ENCODE measurements at places on chromosomes 2 and 18.

DNA sequence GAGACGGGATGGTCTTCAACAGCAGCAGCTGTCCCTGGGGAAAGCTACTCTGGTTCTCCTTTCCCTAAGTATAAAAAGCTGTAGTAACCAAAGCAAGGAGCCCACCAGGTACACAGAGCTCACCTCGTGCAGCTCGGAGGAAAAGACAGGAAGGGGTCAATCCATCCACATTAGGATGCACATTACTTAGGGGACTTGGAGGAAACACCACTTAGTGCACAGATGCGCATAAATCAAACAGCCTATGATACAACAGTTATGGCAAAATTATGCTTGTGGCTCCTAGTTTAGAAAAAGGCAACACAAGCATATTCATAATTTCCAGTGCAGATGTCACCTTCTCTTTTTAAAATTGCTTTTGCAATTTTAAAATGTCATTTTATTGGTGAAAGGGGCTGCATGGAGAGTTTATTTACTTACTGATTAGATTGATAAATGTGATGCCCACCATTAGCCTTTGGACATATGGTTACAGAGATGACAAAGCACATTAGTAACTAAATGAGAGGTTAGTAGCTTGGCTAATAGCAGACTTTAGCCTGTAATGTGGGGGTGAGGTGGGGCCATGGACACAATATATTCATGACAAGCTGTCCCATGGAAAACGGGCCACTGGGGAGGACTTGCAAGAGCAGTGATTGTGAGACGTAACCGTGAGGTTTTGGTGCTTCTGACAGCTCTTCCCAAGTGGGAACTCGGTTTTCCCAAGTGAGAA lies 199.8 kb downstream of the MYT1L start:
- no peak for DNase-seq

GRCh38 chr2:94956797-94957391 lies 68.6 kb upstream of the MAL start:
- DNase-seq = peak; percentile 63

DNA sequence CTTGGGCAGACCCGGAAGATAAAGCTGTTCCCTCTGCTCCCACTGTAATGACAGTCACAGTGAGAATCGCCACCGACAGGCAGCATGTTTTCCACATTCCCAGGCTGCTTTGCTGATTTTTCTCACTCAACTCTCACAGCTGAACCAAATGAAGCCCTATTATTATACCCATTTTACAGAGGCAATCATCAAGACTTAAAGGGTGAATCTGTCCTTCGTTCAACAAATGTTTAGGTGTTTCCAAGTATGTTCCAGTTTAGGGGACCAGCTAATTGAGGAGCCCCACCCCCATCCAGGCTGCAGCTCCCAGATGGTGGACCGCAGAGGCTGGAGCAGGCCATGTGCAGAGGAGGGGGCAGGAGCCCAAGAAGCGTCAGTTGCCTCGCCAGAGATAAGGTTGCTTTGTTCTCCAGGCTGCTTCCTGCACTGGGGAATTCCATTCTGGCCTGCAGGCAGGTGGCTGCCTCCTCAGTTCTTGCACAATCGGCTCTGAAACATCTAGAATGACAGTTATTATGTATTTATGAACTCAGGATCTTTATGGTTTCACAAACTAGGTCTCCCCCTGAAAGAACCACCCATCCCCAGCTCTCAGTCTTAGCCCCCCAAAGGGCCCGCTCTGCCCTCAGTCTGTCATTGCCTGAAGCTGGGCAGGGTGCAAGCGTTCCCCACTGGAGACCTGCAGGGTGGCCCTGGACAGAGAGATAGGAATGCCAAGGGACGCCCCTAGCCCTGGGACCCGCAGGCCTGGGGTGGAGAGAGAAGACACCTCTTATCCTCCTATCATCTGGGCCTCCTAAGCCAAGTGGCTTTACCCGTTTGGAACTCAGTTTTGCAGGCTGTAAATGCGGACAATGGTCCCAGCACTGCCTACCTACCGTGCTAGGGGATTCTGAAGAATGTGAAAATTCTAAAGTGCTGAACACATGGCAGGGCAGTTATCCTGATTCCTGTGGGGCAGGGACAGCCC lies 49.1 kb upstream of the MYCN start:
- DNase-seq = no peak

DNA sequence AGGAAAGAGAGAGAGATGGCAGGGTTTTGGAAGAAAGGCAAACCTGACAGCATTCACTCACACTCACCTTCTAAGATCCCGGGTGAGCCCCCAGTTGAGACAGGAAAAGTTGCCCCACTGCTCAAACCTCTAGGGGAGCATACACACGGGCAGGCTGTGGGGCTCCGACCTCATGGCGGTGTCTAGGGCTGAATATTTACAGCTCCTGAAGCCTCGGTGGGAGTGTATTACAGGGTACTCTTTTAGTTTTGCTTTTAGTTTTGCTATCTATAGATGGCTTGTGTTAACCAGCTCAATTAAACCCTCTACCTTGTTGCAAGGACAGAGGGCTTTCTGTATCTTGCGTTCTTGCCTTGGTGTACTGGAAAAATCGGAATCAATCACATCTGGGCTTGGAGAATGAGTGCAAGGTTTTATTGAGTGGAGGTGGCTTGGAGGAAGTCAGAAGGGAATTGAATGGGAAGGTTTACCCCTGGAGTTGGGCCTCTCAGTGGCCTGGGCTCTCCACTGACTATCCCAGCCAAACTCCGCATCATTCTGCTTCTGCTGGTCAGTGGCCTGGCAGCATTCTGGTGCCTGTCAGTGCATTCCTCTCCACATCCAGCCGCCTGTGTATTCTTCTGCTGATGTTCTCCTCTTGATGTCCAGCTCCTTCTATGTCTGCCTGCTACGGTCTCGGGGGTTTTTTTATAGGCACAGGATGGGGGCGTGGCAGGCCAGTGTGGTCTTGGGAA lies 10.1 kb upstream of the IFIH1 start:
- no peak for DNase-seq

- DNase-seq = no peak
Observed at GRCh38 chr2:32706815-32707579, 79.1 kb downstream of the TTC27 start.

All from activated CD4-positive, alpha-beta T cell treated with anti-CD3 and anti-CD28 coated beads for 36 hours (primary cell).